ENCODE measurements at places on chromosomes 7 and 10.

DNA sequence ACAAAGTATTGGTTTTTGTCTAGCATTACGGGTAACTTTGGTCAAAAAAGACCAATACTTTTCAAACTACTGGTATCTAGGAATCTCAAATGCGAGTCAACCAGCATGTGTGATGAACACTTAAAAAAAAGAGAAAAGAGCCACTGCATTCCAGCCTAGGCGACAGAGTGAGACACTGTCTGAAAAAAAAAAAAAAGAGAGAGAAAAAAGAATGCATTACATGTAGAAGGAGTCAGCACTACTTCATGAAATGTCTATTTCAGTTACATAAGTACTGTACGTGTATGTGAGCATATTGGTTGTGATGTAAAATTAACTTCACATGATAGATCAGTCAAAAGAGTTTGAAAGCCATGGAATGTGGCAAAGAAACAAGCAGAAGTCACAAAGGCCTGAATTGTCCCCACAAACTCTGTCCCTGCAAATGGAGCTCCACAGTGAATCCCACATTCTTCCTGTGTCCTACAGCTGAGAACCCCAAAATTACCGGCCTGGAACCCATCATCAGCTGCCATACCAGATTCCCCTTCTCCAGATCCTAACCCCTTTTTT, 1.6 kb downstream of the DENND11 start:
- DNase-seq: no peak

- DNase-seq: no peak
Observed at GRCh38 chr10:7484456-7485243, 73.8 kb upstream of the SFMBT2 start.

DNA sequence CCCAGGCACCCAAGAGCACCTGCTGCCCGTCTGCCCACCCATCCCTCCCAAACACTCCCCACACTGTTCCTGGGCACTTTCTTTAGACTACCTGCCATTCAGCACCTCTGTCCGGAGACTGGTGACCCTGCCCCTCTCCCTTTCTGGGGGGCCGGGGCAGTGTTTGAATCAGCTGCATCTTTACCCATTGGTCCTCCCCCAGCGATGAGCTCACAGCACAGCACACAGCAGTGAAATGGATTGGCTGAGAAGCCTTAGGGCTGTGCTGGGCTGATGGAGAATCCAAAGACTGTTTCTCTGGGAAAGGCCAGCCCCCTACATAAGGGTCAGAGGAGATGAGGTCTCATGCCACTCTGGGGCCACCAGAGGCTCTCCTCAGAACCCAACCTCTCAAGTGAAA, 40.2 kb downstream of the VWA2 start:
- no peak for DNase-seq

DNA sequence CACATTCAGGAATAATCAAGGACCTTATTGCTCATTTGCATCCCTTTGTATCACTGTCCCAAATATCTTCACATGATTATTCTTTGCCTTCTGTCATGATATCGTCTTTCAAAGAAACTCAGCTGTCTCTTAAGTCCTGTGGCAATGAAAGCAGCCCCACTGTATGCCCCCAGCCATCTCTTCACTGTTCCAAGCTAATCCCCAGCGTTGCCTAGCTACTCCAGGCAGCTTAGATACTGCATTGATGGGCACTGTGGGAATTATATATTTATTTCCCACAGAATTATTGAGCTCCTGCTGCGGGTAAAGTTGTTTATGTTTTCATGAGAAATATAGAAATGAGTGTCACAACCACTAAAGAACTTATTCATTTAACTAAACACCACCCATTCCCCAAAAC, 38.8 kb downstream of the SND1 start:
- no peak for DNase-seq

DNA sequence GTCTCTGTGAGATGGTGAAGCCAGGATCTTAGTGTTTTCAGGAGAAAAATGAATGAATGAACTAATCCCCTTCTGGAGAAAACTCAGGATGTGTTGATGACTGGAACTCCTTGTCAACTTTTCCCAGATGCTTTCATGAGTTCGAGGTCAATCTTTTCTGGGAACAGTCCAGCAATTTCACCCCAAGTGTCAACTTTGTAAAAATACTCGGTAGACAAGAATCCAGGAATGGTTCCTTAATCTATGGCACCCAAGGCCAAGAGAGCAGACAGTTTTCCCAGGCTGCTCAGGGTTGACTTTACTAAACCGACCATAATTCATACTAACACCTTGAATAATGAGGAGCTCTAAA, 31.1 kb upstream of the LYZL1 start:
- no peak for DNase-seq

DNA sequence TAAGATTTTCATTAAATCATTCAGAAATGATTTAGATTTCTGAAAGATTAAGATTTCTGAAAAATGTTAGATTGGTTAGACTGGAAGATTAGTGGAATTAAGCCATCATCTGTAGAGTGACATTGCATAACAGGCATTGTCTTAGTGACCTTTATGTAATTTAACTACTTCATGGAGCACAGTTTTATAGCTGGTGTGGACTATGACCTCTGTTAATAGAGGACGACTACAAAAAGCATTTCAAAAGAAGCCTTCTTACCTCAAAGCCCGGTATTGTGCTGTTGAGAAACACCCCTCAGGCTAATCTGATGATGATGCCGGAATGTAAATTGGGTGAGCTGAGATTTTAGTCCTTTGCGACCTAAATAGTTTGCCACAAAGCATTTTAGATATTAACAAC, 55.6 kb downstream of the GALNT11 start:
- no peak for DNase-seq

DNA sequence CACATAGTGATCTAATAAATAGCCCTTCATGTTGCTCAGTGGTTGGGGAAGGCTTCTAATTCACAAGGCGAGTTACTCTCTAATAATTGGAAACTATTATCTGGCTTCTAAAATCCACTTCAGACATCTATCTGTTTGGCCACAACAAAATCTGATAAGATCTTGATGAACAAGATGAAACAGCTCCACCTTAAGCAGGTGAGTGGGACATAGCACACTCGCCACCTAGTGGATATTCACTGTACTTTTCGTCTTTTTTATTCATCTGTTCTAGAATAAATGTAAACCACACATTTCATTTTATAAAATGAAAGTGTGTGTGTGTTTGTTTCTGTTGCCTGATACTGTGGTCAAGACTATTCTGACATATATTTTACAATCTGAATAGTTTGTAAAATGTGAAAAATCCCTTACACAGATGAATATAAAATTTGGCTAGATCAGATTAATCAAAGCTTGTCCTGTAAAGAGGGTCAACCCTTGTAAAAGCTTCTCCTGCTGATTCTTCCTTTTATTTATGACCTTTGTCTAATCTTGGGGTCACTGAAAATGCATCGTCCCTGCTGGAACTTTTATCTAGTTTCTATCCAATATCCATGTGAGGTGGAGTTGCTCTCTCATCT, 26.5 kb upstream of the CNTNAP2 start:
- DNase-seq: no peak

- DNase-seq: no peak
Observed at GRCh38 chr7:144941127-144941526, 105.3 kb upstream of the TPK1 start.

- DNase-seq: no peak
Observed at GRCh38 chr10:77505431-77506334, 131.9 kb downstream of the KCNMA1 start.

DNA sequence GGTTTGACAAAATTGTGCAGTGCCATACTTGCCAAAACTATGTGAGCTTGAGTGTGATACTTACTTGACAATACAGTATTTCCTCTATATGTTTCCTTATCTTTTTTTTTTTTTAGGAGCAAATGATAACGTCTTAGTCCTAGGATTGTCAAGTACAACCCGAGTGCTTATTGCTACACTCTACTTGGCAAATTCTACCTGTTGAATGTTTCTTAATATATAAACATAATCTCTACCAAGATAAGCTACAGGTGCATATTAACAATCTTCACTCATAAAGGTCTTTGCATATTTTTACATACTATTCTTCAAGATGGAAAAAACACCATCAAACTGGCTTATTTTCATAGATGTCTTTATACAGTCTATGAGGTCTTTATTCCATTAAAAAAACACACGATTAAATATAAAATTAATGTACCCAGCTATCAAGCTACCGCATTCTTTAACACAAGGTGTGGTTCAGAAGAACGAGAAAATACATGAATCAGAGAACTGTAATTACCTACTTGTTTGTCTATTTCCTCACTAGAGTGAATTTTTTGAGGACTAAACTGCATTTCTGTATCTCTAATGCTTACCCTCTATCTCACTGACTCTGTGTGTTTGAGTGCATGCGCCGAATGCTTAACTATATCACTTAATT, 76.1 kb upstream of the PDSS1 start:
- DNase-seq: no peak

GRCh38 chr7:74380720-74381119, 73.0 kb upstream of the GTF2IRD1 start:
- DNase-seq: no peak

DNA sequence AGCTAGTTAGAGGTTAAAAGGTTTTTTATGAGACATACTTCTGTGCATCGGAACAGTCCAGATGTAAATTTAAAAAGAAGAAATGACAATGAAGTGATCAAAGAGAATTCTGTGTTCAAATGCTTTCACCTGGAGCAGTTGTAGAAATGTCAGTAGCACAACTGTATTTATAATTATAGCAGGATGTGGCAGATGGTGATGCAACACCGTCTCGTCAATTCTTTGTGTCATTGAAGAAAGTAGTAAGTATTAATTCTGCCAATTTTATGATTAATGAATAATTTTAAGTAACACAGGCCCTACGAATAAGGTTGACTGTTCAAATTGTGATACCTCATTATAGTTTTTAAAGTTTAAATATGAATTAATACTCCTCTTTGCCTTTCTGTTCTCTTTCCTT, 171.1 kb downstream of the ADK start:
- DNase-seq: no peak

DNA sequence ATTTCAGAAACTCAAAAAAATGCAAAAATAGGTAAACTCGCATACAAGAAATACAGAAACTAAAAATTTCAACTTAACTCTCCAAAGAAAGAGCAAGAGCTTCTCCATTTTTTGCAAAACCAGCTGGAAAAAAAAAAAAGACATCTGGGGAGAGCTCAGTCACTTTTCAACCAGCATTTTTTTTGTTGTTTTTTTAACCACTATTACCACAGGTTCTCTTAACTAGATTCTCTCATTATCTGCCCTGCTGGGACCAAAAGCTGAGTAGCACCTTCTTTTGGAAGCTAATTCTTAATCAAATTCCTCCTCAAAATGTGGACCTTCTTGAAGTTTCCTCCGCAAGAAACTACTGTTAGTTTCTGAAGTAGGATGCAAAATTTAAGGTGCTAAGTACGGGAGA, 14.2 kb downstream of the IGF2BP3 start:
- no peak for DNase-seq

DNA sequence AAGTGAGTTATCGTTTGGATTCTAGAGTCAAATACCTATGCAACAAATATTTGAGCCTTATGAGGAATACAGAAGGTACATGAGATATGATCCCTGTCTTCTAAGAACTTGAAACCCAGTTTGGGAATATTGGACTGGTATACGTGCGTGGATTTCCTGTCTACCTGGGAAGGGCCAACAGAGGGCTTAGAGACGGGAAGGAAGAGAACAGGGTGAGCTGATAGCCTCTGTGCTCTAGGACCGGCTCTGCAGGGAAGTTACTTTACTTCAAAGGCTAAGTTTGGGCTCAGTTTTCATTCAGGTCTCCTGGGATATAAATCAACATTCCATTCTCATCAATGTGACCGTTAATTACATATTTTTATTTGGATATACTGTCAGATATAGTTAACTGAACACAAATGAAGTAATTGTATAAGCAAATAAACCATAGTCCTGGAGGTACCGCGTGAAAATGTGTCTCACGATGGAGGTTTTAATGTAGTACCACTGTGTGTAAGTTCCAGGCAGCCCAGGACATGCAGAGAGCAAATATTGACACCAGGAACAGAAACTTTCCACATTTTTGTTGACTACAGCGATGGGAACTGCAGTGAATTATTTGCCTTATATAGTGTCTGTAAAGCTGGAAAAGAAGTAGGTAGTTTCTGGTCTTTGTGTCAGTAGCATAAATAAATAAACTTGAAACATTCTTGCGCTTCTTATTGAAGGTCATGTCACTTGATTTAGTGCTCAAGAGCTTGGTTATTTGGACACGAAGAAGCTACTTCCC, 8.6 kb downstream of the CHST12 start:
- DNase-seq: no peak

- no peak for DNase-seq
Observed at GRCh38 chr10:132158122-132158741, 28.5 kb upstream of the DPYSL4 start.

- DNase-seq: no peak
Observed at GRCh38 chr10:49534670-49535381, 4.1 kb downstream of the ERCC6 start.

DNA sequence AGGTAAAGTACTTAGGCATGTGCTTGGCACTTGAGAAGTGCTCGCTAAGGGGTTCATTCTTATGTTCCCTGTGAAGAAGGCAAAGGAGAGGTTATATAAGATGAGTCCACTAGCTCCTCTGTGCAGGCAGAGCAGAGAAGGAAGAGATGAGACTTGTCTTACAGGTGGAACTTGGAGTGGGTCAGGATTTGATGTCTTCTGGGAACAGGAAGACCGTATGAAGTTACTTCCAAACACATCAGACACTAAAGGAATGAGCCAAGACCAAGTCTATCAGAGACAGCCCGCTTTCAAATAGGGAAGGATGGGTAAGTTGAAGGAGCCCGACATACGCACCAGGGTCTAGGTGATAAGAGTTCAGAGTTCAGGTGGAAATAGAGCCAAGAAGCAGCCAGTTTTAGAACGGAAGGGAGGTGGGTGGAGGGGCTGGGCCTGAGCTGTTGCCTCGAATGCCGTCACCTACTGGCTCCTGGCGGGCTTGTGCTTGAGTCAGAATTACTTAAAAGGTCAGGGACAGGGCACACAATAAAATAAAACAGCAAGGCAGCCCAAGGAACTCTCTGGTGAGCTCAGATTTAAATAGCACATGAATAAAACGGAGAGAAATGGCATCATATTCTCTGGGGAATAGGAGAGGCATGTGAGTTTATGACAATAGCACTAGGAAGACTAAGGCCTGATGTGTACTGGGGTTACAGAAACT, 56.1 kb upstream of the GRB10 start:
- no peak for DNase-seq

DNA sequence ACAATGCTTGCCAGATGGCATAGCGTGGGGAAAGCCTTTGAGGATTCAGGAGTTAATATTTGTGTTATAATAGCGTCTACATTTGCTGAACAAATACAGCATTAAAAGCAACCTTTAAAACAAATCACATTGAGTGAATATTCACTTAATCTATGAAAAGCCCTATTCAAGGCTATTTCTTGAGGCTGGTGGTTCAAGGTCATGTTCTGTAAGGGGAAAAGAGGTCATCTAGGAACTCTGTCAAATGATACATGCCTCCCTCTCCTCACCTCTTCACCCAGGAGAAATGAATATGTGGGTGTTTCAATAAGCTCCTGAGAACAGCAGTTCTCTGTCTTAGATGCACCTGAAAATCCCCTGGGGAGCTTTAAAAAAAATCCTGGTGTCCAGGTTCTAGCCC, 303.0 kb downstream of the ELMO1 start:
- DNase-seq: no peak

DNA sequence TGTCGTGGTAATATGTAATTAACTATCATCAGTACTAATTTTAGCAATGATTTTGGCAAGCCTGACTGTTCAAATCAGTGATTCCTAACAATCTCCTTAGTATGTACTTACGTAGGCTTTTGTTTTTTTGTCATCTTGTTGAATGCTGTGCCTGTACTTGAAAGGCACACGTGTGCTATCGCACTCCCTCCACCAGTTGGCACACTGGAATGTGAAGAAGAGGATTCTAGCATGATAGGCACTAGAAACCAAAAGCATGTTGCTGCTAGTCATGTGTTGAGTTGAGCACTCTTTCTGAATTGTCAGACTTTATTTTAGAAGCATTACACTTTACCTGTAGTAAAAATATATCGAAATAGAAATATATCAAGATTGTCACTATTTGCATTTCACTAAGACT, 59.1 kb downstream of the TASOR2 start:
- no peak for DNase-seq
